Stimulated activated naive CD4-positive, alpha-beta T cell treated with Interleukin-2 at 50 U/mL for 16 hours (primary cell): ENCODE measurements at places on chromosomes 2 and 18.

- DNase-seq: no peak
Observed at GRCh38 chr2:13109516-13109915, 392.8 kb downstream of the TRIB2 start.

DNA sequence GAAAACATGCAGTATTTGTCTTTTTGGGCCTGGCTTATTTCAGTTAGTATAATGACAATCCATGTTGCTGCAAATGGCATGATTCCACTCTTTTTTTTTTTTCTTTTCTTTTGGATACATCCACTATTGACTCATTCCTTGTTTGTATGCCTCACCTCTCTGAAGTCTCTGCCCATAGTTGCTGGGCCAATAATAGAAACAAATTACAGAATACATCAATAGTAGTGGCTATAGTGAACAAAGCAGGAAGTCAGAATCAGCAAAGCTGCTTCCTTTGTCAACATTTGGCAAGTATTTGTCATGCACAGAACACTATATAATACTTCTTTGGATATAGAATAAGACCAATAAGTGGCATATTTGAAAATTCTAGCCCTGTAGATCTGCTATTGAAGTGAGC lies 609.7 kb downstream of the STK39 start:
- DNase-seq: no peak

GRCh38 chr2:169895294-169895985 lies 68.2 kb downstream of the UBR3 start:
- no peak for DNase-seq

- DNase-seq: no peak
Observed at GRCh38 chr2:24984912-24985311, 13.2 kb upstream of the DNAJC27 start.

- DNase-seq: no peak
Observed at GRCh38 chr18:77373730-77374445, 124.2 kb downstream of the GALR1 start.

DNA sequence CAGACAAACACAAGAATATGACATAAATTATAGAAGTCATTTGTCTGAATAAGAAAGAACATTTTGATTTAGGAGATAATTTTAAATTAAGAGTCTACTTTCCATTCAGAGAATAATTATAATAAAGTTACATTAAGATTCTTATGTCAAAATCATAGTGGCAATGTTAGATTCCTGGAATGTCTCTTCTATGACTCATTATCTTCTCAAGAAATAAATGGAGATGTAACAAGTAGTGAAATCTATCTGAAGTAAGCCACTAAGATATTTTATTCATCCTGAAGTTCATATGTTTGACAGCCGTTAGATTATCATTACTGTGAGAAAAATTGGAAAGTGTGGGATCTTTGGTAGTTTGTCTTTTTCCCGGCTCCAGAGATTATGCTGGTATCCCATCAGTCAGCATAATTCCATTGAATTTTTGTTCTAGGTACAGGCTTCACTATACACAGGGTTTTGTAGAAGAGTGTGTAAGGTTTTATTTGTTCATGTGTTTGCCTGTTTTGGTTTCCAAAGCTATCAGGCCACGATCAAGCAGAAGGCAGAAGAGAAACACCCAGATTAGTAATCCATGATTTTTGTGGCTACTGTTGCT lies 1246.6 kb upstream of the LRRTM1 start:
- DNase-seq: no peak

DNA sequence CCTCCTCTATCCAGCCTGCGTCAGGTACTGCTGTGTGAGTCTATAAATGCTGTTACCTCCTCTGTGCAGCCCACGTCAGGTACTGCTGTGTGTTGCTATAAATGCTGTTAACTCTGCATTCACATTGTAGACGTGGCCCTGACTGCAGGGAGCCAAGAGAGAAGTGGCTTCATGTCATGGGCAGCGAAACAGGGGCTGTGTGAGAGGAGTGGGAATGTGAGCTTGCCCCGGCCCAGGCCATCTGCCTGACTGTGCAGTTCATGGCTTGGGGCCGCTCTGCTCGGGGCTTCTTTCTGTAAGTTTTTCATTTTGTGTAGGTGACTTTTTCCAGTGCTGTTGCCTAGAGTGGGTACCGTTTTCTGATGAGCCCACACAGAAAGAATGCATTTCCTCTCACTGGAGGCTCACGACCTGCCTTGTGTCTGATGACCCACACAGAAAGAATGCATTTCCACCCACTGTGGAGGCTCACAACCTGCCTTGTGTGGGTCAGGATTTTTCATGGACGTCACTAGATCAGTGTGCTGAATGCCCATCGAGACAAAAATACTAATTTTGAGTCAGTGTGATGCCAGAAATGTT lies 104.5 kb downstream of the SNTG2 start:
- no peak for DNase-seq

GRCh38 chr2:13822365-13822764 lies 810.2 kb upstream of the LRATD1 start:
- no peak for DNase-seq

GRCh38 chr2:18791172-18791797 lies 201.9 kb upstream of the NT5C1B start:
- no peak for DNase-seq

DNA sequence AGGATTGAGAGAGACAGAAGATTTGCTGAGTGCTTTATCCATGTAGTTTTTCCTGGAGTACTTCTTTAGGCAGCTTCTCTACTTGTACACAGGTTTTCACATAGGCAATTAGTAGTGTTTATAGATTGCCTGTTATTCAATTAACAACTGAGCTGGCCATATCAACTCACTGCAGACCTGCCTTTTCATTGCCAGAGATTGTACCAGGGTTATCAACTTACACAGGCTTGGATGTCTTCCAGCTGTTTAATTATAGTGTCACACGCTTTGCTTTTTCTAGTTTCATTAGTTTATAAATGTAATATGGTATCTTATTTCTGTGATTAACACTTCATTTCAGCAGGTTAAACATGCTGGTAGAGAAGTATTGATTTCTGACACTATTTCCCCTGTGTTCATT lies 125.9 kb downstream of the GPD2 start:
- no peak for DNase-seq

- no peak for DNase-seq
Observed at GRCh38 chr2:179938026-179938425, 69.1 kb downstream of the CWC22 start.

GRCh38 chr2:44743473-44743872 lies 198.0 kb upstream of the SIX3 start:
- no peak for DNase-seq

DNA sequence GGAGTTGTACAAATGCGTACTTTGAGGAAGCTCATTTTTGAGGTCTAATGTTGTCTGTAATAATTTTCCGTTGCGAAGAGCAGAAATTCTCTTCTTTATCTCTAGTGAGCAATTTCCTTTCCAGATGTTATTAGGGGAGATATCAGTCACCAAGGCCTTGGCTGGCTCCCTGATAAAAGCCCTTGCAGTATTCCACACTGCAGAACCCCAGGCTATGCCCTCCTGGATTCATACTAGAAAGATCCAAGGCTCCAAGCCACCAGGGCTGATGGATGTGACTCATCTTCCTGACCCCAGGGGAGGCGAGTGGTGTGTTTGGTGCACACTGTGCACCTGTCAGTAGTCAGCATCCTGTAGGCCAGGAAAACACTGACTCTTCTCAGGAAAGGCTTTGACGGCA lies 34.7 kb downstream of the INO80C start:
- DNase-seq: no peak

- peak; percentile 86 for DNase-seq
Observed at GRCh38 chr2:121699421-121700333, 37.0 kb downstream of the NIFK start.
